ENCODE measurements at places on chromosomes 12 and 14. TPM values are rescaled to one million over a fixed set of nuclear protein-coding genes. Genes with fewer than 3 reads are reported as not detected.
A peak's percentile ranks its signal among the peaks of the same experiment; 100 is the strongest.

The GARIN6 gene
- total RNA-seq: not detected

The NRIP2 gene
- 3.2 TPM for total RNA-seq

The CAPS2 gene
- 11.4 TPM for total RNA-seq

The NELL2 gene
- total RNA-seq: not detected

DNA sequence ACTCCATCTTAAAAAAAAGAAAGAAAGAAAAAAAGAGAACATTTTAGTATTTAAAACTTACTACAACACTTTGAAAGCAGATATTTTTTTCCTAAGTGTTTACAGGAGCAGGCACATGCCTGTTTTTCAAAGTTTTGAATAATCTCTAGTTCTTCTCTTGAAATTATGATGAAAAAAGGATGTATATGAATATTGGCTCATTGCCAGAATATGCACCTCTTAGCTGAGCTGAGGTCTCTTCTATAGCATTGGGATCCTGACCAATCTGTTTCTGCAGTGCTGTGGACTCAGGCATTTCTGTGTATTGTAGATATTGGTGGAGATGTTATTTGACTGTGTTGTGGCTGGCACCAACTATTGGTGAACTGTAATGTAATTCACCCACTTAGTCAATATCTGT, 15.0 kb downstream of the TECPR2 start:
- no peak for DNase-seq

The CELA1 gene
- not detected for total RNA-seq

GRCh38 chr12:123390498-123391426, 6.8 kb downstream of the KMT5A start:
- no peak for DNase-seq

The RPGRIP1 gene
- total RNA-seq: 0.60 TPM

The ZBTB42 gene
- total RNA-seq: 5.6 TPM

DNA sequence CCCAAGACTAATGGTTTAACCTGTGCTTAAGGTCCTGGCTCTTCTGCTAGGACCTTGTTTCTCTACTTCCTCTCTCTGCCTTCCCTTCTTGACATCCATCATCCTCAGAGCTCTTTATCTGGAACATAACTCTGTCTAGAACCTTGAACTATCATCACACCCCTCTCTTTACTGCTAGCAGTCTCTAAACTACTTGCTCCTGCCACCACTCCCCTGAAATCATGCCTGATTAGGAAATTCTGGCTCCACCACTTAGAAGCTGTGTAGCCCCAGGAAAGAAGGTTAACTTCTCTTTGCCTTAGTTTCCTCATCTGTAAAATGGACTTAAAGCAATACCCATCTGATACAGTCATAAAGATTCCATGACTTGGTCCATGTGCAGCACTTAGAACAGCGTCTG, 9.1 kb downstream of the SLC38A1 start:
- no peak for DNase-seq

DNA sequence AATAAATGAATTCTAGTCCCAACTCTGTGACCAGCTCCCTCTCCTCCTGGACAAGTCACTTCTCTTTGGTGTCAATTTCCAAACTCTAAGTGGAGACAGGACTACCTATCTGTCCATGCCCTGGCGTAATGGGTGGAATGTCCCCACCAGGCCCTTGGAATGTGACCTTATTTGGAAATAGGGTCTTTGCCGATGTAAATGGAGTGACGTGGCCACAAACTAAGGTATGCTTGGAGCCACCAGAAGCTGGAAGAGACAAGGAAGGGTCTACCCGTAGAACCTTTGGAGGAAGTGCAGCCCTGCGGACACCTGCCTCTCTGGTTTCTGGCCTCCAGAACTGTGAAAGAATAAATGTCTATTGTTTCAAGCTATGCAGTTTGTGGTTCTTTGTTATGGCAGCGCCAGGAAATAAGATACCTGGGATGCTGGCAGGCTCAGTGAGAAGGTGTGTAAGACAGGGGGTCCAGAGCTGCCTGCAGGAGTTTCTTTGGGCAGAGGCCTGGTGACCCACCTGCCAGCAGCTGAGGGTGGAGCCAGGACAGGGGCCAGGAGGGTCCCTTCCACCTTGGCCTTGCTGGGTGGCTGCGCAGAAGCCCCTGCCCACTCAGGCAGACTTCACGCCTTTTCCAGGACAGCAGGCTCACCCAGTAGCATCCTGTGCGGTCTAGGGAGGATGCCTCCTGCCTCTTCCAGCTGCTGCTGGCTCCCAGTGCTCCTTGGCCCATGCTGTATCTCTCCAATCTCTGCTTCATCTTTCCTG, 45.8 kb downstream of the ARL6IP4 start:
- no peak for DNase-seq

DNA sequence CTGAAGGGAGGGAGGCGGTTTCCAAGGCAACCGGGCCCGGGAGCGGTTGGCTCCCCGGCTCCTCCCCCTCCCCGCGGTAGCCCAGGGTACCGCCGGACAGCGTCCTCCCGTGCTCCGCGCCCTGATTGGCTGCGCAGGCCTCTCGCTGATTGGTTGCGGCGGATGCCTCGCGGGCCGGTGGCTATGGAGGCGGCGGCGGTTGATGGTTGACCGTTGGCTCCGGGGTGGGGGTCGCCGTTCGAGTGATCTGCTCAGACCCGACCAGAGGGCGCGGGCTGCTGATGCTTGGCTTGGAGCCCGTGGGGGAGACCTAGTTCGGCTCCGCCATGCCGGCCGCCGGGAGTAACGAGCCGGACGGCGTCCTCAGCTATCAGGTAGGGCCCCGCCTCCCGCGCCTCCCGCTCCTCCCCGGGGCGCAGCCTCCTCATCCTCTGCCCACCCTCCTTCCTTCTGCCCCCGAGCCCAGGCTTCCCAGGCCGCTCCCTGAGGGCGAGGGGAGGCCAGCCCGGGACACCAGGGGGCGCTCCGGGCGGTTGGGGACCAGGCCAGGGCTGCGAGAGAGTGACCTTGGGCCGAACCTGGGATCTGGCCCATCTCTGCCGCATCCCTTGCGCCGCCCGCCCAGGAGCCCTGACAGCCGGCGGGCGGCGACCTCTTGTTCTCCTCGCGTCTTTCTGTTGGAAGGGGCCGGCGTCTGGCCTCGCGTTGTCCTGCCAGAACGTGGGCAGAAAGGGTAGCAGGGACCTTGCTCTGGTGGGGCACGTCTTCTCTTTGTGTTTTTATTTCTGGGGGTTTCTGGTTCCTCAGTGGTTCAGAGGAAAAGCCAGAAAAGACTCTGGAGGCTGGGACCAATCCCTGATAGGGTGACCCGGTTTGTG, at the start of gene SLC4A8:
SLC4A8 (plus strand) TSS at position 170 of the 878 bp plus-strand sequence; CDS start at position 327, 157 bp downstream.
- DNase-seq: peak; percentile 92

DNA sequence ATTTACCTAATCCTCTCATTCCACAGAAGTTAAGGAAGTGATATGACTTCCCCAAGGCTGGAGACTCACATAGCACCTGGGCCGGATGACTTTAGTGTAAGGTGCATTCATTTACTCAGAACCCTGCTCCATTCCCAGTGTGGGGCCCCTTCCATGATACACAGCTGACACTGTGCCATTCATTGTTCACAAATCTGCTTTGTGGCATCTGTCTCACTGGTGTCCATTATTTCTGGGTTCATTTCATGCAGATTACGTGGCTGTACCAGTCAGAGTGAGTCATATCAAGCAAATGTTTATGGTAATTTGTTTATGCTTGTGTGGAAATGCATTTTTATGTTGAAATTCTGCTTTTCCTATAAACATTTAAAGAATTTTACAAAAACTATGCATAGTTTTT, 5.2 kb downstream of the ANO4 start:
- DNase-seq: no peak

The SP7 gene
- total RNA-seq: not detected

DNA sequence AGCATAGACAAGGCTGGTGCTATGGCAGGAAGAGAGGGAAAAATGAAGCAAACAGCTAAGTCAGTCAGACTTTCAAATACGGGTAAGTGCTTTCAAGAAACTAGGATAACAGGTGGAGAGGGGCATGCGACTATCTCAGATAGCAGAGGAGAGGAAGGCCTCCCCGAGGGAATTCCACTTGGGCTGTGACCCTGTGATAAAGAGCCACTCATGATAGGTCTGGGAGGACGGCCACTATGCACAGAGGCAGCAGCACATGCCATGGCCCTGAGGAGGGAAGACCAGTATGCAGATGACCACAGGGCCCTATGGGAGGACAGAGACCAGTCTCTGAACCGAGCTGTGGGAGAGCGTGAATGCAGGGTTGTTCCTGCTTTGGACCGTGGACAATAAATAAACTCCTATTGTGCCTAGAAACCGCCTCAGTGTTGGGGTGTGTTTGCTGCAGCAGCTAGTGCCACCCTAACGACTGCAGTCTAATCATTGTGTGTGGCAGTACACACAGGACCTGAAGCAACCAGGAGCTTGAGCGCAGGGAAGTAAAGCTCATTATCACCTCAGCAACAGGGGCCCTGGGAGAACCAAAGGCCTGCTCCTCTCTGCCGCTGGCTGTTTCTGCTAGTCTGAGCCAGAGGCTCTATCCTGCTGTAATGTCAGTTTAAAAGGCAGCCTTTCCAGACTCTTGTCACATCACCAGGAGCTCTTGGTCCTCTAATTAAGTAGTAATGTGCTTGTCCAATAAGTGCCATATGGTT, 119.1 kb downstream of the CACNA1C start:
- DNase-seq: no peak

DNA sequence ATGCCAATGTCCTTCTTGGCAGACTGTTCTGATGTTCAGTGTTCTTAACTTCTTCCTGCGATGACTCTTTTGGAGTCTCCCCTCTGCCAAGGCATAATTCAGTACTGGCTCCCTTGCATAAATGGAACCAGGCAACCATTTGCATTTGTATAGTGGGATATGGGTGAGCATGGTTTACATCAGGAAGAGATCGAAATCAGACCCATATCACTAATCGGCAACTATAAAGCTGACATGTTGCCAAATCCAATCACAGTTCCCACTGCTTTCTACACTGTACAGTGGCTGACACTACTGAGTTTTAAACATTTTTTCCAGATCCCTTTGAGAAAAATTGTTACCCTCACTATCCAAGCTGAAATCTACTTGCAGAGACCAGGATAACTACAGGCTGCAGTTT, 83.8 kb downstream of the KITLG start:
- DNase-seq: no peak

The COPS7A gene
- total RNA-seq: 83.1 TPM

- no peak for DNase-seq
Measured at GRCh38 chr12:131919366-131920156, 9.5 kb upstream of the PUS1 start.

The CLEC4A gene
- 1.2 TPM for total RNA-seq

DNA sequence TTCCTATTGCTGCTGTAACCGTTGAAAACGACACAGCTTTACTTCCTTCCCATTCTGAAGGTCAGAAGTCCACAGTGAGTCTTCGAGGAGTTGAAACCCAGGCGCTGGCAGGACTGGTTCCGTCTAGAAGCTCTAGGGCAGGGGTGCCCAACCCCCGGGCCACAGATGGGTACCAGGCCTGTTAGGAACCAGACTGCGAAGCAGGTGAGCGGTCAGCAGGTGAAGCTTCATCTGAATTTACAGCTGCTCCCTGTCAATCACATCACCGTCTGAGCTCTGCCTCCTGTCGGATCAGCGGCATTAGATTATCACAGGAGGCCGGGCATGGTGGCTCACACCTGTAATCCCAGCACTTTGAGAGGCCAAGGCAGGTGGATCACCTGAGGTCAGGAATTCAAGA, 12.6 kb upstream of the SFSWAP start:
- no peak for DNase-seq

GRCh38 chr14:38285962-38286361, 30.1 kb upstream of the CLEC14A start:
- DNase-seq: no peak

The CCDC177 gene
- total RNA-seq: not detected

The TAS2R10 gene
- not detected for total RNA-seq

The ABCD4 gene
- 20.8 TPM for total RNA-seq

The DAO gene
- total RNA-seq: not detected
